ENCODE measurements at places on chromosomes 11 and 22. TPM values are rescaled to one million over a fixed set of nuclear protein-coding genes. Genes with fewer than 3 reads are reported as not detected.

DNA sequence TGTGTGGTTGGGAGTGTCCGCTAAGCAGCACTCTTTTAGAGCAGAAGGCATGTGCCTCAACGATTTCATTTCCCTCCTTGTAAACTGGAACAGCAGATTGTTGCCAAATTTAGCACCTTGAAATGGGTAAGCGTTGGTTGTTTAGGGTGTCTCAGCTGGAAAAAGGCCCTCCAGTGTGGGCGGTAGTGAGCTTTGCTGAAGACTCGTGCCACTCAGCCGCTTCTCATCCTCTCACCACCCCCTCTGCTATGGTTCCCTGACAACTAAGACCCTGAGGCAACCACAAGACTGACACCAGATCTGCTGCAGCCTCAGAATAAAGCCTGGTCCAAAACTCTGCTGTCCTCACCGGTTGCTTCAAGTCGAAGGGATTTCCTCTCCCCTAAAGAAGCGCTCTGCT lies 9.9 kb upstream of the FERMT3 start:
- no peak overlapping the region for H3K4me3 ChIP-seq
- H3K27me3 ChIP-seq, result no peaks in the 10 kb centered on the region
- DNase-seq, result no peak
- H3K27ac ChIP-seq, result no peak overlapping the region
- H3K4me1 ChIP-seq, result peaks cover 5% of the 10 kb centered on the region
- peaks cover 68% of the 10 kb centered on the region for H3K36me3 ChIP-seq

GRCh38 chr11:31499576-31500178 lies 9.7 kb downstream of the IMMP1L start:
- peaks cover 4% of the 10 kb centered on the region for H3K36me3 ChIP-seq
- H3K27me3 ChIP-seq, result no peaks in the 10 kb centered on the region
- H3K4me1 ChIP-seq, result no peaks in the 10 kb centered on the region
- no peak overlapping the region for H3K4me3 ChIP-seq

DNA sequence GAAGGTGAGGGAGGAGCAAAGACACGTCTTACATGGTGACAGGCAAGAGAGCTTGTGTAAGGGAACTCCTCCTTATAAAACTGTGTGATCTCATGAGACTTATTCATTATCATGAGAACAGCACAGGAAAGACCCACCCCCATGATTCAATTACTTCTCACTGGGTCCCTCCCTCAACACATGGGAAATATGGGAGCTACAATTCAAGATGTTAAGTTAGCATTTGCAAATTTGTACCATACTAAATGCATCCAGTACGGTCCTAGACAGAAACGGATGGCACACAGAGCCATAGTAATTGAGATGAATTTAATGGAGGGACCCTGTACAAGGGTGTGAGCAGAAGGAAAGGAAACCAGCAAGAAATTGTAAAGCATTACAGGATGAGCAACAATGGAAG lies 765.8 kb upstream of the API5 start:
- no peak overlapping the region for H3K4me3 ChIP-seq
- no peaks in the 10 kb centered on the region for H3K27me3 ChIP-seq
- H3K27ac ChIP-seq, result no peak overlapping the region
- DNase-seq, result no peak
- no peaks in the 10 kb centered on the region for H3K36me3 ChIP-seq
- H3K4me1 ChIP-seq, result no peaks in the 10 kb centered on the region

DNA sequence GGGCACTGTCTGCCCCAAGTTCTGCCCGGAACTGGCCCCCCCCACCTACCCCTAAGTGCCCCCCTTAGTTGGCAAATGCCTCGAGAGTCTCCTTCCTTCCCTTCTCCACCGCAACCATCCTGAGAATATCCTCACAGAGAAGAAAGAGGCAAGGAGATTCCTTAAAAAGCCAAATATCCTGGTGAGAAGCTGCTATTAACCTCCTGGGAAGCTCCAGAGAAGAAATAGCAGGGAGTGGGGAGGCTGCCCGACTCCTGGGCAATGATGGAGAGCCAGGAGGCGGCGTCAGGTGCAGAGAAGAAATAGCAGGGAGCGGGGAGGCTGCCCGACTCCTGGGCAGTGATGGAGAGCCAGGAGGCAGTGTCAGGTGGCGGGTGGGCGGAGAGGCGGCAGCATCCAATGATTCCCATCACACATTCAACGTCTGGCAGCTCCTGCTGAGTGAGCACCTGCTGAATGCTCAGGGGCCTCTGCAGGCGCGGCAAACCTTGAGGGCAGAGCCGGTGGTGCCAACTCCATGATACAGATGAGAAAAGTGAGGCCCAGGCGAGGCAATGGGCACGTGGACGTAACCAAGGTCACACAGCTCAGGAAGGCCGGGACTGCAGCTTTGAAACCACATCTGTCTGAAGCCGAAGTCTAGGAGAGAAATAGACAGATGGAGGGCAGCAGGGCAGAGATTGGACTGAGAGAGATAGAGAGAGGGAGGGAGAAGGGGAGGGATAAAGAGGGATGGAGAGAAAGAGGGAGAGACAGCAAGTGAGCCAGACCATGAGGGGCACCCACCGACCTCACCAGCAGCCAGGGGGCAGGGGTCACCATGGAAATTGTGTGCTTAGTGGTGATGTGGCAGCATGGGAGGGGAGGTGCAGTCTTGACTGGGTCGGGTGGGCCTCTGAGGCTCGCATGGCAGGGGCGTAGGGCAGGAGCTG lies 58.3 kb downstream of the CYTH4 start:
- no peaks in the 10 kb centered on the region for H3K36me3 ChIP-seq
- DNase-seq, result no peak
- H3K4me3 ChIP-seq, result no peak overlapping the region
- H3K4me1 ChIP-seq, result no peaks in the 10 kb centered on the region
- peaks cover 7% of the 10 kb centered on the region for H3K27me3 ChIP-seq
- no peak overlapping the region for H3K27ac ChIP-seq

Gene SLC5A4
- total RNA-seq, result not detected

DNA sequence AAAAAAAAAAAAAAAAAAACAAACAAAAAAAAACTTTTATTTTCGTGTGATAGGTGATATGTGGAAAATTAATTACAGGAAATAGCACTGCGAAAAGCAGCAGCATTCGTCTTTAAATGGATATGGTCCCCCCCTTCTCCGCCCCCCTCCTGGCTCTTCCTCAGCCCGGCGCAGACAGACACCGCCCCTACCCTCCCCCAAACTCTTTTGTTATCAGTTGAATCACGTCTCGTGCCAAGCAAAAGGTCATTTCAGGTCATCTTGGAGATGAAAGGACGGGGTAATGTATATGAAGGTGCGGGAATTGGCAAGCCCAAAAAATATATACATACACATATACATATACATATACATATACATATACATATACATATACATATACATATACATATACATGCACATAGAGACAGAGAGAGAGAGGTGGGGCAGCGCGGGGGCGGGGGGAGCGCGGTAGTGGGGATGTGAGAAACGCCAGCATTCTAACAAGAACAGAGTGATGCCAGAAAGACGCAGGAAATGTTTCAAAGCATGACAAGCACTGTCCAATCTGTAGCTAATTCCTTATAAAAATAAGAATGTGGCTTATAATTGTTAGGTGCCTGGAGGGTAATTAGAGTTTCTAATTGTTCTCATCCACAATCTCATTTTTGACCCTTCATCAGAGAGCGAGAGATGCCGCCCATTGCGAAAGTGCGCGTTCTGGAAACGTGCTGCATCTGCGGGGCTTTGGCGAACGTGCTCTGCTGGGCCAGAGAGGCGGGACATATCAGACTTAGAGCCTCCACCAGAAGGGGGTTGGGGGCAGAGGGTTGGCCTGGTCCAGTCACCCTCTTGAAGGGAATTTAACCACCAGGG lies 214.5 kb upstream of the UBASH3B start:
- H3K36me3 ChIP-seq, result no peaks in the 10 kb centered on the region
- no peaks in the 10 kb centered on the region for H3K27me3 ChIP-seq
- no peak overlapping the region for H3K4me3 ChIP-seq
- no peak for DNase-seq

DNA sequence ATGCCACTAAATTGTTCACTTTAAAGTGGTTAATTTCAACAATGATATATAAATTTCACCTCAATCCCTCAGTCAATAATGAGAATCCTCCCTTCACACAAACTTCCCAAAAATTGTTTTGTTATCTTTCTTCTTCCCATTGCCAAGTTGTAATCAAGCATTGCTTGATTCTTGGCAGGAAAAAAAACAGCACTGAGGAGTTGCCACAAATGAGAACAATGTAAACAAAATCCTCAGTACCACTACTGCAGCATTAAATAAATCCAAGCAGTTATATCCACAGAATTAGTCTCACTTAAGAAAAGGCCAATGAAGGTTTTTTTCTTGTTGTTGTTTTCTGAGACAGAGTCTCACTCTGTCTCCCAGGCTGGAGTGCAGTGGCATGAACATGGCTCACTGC lies 38.2 kb downstream of the FAM168A start:
- H3K36me3 ChIP-seq, result no peaks in the 10 kb centered on the region
- H3K4me3 ChIP-seq, result no peak overlapping the region
- no peak overlapping the region for H3K27ac ChIP-seq
- H3K4me1 ChIP-seq, result no peaks in the 10 kb centered on the region
- DNase-seq, result no peak

Gene PPP2R5B
- 11.2 TPM for total RNA-seq

DNA sequence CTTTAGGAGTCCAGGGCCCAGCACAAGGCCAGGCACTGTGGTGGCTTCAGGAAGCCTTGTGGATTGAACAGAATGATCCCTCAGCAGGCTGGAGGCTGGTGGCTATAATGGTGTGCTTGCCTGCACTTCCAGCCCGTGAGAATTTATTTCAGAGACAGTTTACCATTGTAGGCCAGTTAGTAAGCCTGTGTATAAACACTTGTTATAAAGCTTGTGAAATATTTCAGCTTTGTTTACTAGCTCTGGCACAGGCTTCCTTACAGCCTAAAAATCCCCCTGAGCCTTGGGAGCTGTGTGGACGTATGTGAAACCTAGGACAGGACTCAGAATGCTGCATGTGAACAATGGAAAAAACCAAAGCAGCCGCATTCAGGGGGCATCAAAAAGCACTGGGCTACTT lies 26.6 kb upstream of the ACER3 start:
- H3K4me1 ChIP-seq, result no peaks in the 10 kb centered on the region
- no peak overlapping the region for H3K27ac ChIP-seq
- no peaks in the 10 kb centered on the region for H3K27me3 ChIP-seq
- H3K36me3 ChIP-seq, result no peaks in the 10 kb centered on the region

Gene OR52H1
- not detected for total RNA-seq

- no peak for DNase-seq
- no peaks in the 10 kb centered on the region for H3K27me3 ChIP-seq
- peaks cover 3% of the 10 kb centered on the region for H3K36me3 ChIP-seq
- no peak overlapping the region for H3K4me3 ChIP-seq
- H3K4me1 ChIP-seq, result peaks cover 71% of the 10 kb centered on the region
- H3K27ac ChIP-seq, result no peak overlapping the region
These were observed 7.1 kb downstream of the DGCR2 start for GRCh38 chr22:19114984-19115552.

GRCh38 chr11:8959546-8960166 lies 4.6 kb downstream of the TMEM9B start:
- peak; percentile 22 for DNase-seq
- H3K4me1 ChIP-seq, result peaks cover 18% of the 10 kb centered on the region
- H3K36me3 ChIP-seq, result peaks cover 3% of the 10 kb centered on the region
- no peaks in the 10 kb centered on the region for H3K27me3 ChIP-seq
- H3K4me3 ChIP-seq, result no peak overlapping the region

Data from CD8-positive, alpha-beta memory T cell (primary cell).